ENCODE measurements at places on chromosomes 3 and 15.

DNA sequence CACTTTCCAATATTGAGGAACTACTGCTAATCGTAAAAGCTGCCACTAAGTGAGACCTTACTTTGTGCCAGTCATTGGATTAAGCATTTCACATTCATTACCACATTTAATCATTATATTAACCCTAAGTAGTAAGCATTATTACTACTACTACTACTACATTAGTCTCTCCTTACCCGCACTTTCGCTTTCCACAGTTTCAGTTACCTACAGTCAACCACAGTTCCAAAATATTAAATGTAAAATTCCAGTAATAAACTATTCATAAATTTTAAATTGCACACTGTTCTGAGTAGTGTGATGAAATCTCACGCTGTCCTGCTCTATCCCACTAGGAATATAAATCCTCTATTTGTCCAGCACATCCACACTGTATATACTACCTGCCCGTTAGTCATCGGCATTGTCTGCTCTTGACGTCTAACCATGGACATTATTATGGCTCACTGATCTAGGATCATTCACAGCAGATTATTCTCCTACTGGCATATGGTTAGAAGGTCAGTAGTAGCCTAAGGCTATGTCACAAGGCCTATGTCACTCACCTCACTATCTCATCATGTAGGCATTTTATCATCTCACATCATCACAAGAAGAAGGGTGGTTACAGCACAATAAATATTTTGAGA is 121.1 kb downstream of the GSK3B start:
- DNase-seq: no peak

DNA sequence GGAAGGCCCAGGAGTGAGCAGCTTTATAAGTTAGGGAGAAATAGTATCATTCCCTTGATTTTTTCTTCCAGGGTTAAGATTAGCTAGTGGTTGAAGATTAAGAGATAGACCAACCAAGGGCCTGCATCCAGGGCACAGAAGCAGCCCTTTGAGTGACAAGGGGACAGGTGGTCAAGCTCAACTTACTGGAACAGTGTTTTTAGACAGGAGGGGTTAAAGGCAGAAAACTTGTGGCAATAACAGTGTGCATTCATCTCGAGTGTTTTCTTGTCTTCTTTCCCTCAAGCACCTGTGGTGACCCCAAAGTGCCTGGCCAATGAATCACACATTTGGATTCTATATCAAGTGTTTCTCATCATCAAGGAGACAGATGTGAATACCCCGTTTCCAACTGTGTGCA is 267.5 kb downstream of the PDCD6IP start:
- DNase-seq: no peak

- DNase-seq: no peak
Observed at GRCh38 chr3:76267851-76268380, 482.6 kb upstream of the ZNF717 start.

DNA sequence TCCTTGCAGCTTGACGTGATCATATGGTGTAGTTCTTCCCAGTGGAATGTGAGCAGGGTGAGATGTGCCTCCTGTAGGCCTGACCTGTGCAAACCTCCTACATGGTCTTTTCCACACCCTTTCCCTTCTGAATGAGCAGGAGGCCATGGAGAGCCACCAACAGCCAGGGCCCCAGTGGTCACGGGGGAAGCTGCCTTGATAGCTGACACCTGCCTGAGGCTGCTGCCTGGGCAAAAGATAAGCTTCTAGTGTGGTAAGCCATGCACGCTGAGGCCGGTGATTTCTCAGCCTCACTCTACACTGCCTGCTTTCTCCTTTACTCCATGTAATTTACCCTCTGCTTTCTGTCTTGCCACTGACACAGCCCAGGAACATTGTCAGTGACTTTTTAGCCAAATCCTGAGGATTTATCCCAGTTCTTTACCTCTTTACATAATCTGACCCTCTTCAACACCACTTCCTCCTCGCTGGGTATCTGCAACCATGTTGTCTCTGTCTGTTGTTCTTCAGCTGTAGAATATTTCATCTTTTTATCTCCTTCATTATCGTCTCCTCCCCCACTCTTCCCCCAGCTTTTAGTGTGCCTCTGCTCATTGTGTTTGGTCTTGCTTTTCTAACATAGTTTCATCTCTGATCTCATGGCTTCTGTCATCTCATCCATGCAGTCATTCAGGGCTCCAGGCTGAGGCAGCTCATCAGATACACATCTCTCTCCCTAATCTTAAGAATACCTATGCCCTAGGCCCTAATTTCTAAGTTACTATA is 11.2 kb upstream of the KBTBD12 start:
- no peak for DNase-seq

- DNase-seq: no peak
Observed at GRCh38 chr3:65625305-65625704, 413.4 kb downstream of the MAGI1 start.

DNA sequence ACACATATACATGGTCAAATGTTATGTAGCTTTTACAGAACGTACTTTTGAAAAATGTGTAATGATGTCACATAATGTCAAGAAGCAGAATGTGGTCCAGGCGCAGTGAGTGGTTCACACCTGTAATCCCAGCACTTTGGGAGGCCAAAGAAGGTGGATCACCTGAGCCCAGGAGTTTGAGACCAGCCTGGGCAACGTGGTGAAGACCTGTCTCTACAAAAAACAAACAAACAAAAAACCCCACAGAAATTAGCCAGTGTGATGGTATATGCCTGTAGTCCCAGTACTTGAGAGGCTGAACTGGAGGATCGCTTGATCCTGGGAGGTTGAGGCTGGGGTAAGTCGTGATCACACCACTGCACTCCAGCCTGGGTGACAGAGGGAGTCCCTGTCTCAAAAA is 15.9 kb upstream of the GLCE start:
- no peak for DNase-seq

GRCh38 chr3:99638167-99638948 is at the start of gene COL8A1:
TSS of gene COL8A1 (plus strand) at chr3:99638594. CDS start at chr3:99790683, 152,089 bp downstream.
- no peak for DNase-seq

- no peak for DNase-seq
Observed at GRCh38 chr3:195226900-195227447, 44.0 kb downstream of the XXYLT1 start.

DNA sequence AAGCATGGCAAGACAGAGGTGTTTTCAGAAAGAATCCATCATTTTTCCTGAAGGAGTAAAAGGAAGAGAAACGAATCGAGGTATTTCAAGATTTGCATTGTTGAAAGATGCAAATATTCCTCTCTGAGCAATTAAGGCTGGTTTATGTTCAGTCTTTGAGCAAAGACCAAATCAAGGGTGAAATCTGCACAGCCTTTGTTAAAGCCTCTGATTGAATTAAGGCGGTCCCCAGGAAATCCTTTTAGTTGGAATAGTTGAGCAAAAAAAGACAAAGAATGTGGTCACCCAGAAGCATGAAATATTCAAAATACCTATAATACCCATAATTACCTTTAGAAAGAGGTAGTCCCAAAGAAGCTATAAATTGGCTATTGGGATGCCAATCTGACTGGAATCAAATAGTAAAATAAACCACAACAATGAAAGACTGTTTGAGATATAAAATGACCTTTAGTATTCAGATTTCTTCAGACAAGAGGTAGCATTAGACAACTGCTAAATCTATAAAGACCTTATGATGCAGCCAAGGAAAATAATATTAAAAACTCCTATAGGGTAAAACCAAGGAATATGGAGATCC is 1218.1 kb downstream of the ROBO2 start:
- DNase-seq: no peak

GRCh38 chr3:165279471-165279870 is 83.3 kb upstream of the SLITRK3 start:
- no peak for DNase-seq

DNA sequence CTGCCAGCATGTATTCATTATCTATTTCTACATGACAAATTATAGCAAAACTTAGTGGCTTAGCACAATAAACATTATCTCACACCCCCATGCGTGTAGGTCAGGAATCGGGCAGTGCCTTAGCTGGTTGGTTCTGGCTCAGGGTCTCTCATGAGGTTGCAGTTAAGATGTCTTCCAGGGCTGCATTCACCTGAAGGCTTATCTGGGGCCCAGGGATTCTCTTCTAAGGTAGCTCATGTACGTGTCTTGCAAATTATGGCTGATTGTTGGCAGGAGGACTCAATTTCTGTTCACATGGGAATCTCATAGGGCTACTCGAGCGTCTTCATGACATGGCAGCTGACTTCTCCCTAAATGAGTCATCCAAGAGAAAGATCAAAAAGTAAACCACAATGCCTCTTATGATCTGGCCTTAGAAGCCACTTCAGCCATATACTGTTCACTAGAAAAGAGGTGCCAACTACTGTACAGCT is 42.9 kb upstream of the TSC22D2 start:
- DNase-seq: no peak

DNA sequence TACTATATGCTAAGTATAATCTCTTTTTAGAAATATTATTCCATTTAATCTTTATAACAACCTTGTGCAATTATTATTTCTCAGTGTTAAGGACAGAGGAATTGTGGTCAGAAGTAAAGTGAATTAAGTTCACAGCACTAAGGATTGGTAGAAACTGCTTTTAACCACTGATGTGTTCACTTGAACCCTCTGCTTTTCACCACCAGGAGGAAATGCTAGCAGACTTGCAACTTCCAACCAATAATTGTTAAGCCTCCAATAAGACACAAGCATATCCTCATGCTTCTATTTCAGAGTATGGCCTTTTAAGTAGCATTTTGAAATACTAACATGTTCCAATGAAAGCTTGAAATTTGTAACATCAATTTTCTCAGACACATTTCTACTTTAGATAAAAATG is 527.4 kb downstream of the SI start:
- DNase-seq: no peak

DNA sequence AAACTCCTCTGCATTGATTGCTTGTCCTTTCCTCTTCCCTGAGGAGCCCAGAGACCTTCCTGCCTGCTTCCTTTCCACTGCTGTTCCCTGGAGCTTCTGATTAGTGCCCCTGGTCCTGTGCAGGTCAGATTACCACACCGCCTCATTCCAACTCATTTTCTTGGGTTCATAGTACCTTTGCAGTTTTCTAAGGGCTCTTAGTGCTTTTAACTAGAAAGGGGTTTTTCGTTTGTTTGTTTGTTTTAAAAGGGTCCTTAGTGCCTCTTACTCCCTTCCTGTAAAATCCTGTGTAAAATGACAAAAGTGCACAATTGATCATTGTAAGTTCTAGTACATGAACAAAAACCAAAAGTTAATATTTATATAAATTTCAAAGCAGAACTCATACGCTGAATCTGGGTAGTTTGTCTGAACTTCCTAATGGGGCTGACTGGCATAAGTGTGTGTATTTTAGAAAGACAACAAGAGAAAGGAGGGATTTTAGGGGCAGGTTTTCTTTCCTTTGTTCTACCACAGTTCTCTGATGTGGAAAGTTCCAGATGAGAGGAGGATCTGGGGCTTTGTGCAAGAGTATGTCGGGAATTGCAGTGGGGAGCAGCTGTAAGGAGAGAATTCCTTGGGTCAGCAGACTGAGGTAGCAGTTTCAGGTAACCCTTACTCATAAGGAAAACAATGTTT is 30.6 kb downstream of the SNRK start:
- DNase-seq: no peak

- no peak for DNase-seq
Observed at GRCh38 chr3:157070678-157070999, 89.3 kb downstream of the CCNL1 start.

DNA sequence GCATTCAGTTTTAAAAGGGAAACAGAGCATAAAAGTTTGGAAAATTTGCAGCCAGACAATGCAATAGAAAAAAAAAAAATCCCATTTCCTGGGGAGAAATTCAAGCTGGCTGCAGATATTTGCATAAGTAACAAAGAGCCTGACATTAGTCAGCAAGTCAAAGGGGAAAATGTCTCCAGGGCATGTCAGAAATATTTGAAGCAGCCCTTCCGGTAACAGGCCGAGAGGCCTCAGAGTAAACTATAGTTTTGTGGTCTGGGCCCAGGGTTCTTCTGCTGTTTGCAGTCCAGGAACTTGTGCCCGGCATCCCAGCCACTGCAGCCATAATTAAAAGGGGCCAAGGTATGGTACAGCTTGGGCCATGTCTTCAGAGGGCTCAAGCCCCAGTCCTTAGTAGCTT is 411.6 kb upstream of the BCHE start:
- DNase-seq: no peak

GRCh38 chr3:189941679-189942078 is 179.0 kb downstream of the P3H2 start:
- DNase-seq: no peak

DNA sequence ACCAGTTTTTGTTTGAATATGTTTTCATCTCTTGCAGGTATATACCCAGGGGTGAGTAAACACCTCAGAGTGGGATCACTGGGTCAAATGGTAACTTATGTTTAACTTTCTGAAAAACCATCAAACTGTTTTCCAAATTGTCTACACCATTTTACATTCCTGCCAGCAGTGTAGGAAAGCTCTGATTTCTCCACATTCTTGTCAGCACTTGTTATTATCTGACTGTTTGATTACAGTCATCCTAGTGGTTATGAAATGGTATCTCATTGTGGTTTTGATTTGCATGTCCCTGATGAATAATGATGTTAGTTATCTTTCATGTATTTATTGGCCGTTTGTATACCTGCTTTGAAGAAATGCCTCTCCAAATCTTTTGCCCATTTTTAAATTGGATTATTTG is 13.8 kb downstream of the FSD2 start:
- no peak for DNase-seq

- no peak for DNase-seq
Observed at GRCh38 chr3:150269526-150269925, 138.6 kb upstream of the TSC22D2 start.

- DNase-seq: no peak
Observed at GRCh38 chr3:133472242-133472641, 72.4 kb downstream of the BFSP2 start.

DNA sequence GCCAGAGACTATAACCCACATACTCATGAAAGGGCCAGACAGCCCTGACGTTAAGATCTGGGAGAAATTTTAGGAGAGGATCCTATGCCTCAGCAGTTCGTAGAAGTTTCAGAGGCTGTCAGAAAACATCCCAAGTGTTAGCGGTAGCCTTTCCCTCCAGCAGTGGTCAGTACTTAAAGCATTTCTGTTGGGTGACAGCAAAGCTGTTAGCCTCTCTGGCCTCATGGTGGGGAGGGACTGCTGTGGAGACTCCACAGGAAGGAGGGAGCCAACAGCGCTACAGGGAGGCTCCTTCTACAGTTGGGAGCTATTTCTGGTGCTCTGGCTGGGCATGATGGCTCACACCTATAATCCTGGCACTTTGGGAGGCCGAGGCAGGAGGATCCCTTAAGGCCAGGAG is 27.4 kb downstream of the IDH2 start:
- DNase-seq: no peak

GRCh38 chr15:80893777-80894176 is 95.8 kb downstream of the MESD start:
- DNase-seq: no peak

- no peak for DNase-seq
Observed at GRCh38 chr3:158970006-158970405, 168.2 kb downstream of the MFSD1 start.

DNA sequence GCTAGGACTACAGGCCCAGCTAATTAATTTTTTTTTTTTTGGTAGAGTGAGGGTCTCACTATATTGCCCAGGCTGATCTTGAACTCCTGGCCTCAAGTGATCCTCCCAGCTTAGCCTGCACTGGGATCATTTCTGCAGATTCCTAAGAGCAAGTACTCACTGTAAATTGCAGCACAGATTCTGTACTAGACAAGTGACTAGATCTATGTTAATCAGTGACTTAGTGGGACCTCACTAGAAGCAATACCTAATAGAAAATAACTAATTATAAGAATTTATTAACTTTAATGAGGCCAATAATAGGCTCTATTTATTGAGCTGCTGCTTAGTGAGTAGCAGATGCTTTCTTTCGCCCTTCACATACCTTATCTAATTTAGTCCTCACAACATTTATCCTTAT is 10.6 kb upstream of the UTS2B start:
- no peak for DNase-seq

- no peak for DNase-seq
Observed at GRCh38 chr3:182644013-182644412, 149.3 kb upstream of the ATP11B start.
